ENCODE measurements at places on chromosomes 3 and 15.

GRCh38 chr15:74156678-74157411, 16.7 kb upstream of the ISLR start:
- DNase-seq = no peak

DNA sequence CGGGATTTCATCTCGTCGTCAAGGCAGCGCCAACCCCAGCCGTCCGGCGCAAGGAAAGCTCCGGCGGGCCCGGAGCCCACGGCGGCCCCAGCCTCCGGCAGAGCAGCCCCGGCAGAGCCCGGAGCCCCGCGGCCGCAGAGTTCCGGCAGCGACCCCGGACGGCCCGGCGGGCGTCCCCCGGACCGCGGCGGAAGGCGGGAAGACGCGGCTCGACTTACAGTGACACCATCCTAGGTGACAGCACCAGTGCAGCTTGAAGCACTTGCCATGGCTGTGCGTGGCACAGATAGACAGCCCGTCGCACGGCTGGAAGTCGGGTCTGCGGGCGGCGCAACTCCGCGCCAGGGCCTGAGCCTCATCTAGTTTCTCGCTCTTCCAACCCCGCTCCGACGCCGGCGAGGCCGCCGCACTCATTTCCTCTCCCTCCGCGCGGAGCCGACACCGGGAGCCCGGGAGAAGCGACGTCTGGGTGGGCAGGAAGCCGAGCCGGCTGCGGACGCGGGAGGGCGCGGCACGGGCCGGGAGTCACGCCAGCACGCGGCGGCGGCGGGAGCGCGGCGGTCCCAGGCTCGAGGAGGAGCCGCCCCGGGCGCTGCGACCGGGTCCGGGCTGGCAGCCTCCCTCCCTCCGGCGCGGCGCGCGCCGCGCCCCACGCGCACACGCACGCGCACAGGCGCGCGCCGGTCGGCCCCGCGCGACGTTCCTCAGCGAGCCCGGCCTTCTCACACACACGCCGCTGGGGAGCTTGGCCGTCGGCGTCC, at the start of gene C3orf70:
C3orf70 (minus strand) TSS at position 651 of the 761 bp plus-strand sequence; CDS start at position 414, 237 bp downstream.
- DNase-seq = no peak

GRCh38 chr3:45143673-45144671, 2.2 kb downstream of the CDCP1 start:
- no peak for DNase-seq

DNA sequence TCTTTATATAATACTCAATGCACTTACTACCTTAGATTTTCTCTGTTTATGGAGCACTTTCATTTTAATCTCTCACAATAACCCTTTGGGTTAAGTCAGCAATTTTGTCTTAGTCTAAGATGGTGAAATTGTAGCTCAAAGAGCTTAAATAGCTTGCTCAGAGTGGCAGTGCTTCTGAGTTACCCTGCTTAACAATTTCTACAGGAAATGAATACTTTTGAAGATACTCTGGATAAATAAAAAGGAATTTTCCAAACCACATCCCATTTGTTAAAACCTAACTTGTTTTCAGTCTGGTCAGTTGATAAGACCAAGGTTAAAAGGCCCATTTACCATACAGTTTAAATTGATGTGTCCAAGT, 37.2 kb downstream of the HMG20A start:
- no peak for DNase-seq

- DNase-seq = no peak
These were observed 5.2 kb downstream of the TADA3 start for GRCh38 chr3:9786825-9787669.

GRCh38 chr3:135304378-135304777, 509.3 kb downstream of the EPHB1 start:
- no peak for DNase-seq

DNA sequence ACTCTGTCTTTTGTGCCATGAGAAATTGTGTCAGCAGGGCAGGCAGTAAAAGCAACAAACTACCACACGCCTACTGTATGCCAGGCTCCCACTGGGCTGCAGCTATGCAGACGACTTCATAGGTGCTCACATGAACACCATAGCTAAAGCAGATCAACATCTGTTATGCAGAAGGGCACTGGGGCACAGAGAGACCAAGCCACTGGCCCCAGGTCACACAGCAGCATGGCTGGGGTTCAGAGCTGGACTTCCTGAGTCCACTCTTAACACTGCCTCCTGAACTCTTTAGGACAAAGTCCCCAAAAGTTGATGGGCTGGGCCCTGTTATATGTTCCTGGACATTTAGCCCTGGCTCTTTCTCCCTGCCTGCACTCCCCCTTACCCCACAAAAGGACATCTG, 12.4 kb downstream of the TPRA1 start:
- no peak for DNase-seq

- DNase-seq = no peak
These were observed 381.0 kb upstream of the RGMA start for GRCh38 chr15:93469994-93470393.

- no peak for DNase-seq
These were observed 56.1 kb upstream of the KIF23 start for GRCh38 chr15:69357773-69358771.

DNA sequence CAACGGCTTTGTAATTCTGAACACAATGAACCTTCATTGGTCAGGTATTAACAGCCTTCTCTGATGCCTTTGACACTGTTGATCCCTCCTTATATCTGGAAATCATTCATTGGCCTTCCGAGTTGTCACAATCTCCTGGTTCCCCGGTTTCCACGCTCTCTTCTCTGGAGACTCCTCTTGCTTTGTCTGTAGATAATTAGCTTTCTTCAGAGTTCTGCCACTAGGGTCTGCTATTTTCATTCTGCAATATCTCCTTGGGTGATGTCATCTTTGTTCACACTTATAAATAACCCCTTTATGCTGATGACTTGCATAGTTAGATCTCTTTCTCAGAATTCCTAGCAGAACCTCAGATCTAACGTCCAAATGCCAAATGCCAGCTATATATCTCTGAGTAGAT, 583.8 kb upstream of the ZNF717 start:
- DNase-seq = no peak

DNA sequence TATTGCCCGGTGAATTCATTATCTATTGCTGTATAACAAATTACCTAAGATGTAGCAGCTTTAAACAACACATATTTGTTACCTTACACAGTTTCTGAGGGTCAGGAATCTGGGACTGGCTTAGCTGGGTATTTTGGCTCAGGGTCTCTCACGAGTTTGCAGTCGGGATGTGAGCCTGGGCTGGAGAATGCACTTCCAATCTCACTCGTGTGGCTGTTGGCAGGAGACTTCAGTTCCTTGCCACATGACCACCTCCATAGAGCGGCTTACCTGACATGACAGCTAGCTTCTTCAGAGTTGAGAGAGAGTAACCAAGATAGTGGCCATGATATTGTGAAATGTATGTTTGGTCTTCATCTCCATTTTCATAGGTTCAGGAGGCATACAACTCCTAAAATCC, 18.4 kb upstream of the MITF start:
- DNase-seq = no peak

DNA sequence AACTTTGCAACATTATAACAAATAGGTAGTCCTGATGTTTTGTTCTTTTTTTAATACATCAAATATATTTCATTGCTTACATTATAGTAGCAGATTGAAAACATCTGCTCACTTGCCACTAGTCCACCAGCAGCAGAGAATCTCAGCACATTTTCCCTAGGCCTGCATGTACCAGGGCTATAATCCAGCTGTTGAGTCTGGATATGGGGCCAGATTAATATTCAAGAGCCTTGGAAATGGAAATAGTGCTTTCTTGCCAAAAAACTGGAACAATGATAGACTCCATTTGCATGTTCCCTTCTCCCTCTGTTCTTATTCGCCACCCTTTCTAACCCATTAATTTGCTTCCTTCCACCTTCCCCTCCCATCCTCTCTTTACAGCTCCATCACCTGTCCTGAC, 288.0 kb downstream of the EPHA3 start:
- DNase-seq = no peak
